ENCODE measurements at places on chromosomes 4 and X.

DNA sequence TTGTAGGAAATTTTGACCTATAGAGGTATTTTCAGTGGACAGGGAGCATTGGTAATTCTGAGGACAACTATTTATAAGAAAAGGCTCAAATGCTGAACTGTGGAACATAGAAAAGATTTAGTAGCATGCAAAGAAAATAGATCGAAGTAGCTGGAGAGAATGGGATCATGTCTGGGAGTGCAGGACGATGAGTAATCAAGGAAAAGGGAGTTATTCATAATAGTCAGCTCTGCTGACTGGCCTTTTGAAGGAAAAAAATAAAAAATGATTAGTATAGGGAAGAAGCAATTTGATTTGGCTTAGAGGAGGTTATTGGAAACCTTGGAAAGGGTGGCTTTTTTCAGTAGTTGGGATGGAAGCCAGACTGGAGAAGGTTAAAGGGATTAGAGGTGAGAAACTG is 22.9 kb upstream of the ANK2 start:
- no peak for DNase-seq

- DNase-seq = no peak
Measured at GRCh38 chr4:93394545-93395081, 433.9 kb upstream of the ATOH1 start.

DNA sequence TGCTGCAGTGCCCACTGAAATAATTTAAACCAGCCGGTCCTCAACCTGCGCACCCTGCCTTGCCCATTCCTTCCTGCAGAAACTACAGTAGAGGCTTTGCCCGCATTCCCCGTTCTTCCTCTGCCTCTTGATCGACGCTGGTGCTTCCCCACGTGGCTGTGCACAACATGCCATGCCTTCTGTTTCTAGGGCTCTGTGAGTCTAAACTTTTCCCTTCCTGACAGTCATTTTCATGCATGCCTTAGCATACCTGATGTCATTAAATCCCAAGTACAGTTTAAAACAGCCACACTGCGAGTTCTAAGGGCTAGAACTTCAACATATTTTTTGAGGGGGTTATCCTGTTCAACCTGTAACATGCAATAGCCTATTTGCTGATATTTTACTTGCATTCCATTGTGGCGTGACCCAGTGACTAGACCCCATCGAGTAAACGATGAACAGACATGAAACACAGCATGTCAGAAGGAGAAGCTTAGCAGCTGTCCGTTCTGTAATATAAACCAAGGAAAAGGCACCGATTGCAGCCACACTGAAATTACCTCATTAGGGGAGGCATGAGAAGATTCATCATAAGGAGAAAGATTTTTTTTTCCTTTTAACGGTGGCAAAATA is 232.5 kb downstream of the ARHGAP10 start:
- DNase-seq = no peak

GRCh38 chr4:40254608-40255392 is 58.0 kb downstream of the RHOH start:
- DNase-seq = no peak

- DNase-seq = no peak
Measured at GRCh38 chr4:81833576-81833975, 361.9 kb upstream of the RASGEF1B start.

DNA sequence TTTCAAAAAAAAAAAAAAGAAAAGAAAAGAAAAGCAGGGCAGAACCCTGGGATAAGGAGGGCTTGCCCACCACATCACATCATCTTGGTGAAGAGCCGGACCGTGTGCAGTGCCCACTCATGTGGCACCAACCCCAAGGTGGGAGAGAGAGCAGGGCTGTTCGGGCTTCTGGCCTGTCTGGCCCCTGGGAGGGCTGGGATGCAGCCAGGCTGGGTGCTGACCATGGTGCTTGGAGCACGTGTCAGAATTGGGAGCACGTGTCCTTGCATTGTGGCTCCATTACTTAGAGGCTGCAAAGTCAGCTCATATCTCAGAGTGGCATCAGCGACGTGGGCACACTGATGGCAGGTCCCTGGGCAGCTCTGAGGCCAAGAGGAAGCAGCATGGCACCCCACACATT is 100.9 kb upstream of the AFAP1 start:
- no peak for DNase-seq

DNA sequence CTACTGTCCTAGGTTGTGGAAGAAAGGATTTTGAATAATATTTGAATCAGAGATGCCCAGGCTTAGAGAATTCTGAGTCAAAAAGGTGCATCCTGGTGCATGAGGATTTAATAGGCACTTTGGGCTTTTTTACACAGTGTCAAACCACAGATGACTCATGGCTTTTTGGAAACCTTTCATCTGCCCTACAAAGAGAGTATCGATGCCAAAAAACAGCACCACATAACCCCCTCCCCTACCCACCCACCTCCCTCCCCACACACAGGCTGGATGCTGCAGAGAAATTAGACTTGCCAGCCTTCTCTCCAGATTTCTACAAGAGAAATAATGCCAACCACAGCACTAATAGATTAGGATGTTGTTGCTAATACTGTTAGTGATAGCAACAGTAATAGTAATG is 779.3 kb downstream of the NLGN4X start:
- DNase-seq = no peak

DNA sequence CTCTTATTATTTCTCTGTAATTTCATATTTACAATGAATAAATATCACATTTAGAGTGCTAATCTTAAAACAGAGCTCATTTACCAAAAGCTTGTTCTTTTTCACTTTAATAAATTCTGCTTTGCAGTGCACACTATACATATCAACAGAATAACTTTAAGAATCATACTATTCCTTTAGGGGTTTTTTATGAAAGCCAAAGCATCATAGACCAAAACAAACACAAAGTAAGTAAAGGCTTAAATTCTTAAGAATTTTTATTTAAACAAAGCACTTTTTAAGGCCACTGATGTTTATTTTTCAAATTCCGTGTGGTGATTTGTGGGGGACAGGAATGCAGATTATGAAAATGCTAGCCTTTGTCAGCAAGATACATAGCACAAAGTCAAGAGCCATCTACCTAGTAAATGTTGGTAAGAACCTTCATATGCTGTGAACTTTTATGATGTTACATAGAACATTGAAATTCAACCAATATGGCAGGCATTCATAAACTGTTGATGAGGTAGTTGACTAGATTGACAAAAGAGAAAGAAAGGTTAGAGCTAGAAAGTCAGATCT is 17.8 kb downstream of the TIGD2 start:
- DNase-seq = no peak

GRCh38 chr4:83082777-83083176 is 31.8 kb downstream of the PLAC8 start:
- no peak for DNase-seq

- no peak for DNase-seq
Measured at GRCh38 chr4:23269566-23269965, 576.8 kb downstream of the GBA3 start.

GRCh38 chrX:72030431-72030830 is 101.3 kb downstream of the RTL5 start:
- DNase-seq = no peak

GRCh38 chr4:7179158-7179557 is 13.2 kb upstream of the SORCS2 start:
- no peak for DNase-seq

- no peak for DNase-seq
Measured at GRCh38 chr4:153137677-153138630, 66.3 kb upstream of the TRIM2 start.

DNA sequence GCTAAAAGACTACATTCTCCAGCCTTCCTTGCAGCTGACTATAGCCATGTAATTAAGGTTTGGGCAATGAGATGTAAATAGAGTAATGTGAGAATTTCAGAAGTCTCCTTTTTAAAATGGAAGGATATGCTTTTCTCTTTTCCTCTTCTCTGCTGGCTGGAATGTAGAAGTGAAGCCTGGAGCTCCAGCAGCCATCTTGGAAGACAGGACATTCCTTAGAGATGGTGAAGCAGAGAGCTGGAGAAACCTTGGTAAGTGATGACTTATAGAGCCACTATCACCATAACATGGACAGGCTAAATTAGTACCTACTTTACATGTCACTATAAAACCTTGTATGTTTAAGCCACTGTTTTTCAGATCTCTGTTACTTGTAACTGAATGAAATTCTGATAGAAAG is 48.0 kb downstream of the RASL11B start:
- DNase-seq = no peak

DNA sequence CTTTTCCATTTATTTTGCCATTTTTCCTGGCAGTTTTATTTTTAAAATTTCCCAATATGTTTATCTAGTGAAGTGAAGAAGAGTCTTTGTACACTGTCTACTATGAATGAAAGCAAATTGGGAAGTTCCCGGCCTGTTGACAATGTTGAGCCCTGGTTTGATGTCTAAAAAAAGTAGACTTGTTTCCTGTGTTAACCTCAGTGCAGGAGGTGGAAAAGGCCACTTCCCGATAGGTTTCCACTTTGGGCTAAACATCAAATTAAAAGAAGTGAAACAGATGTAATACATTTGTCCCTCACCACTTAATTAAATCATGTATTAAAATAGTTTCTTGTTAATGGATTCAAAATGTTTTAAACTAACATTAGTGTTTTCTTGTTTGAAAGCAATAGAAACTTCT is 30.0 kb downstream of the BBS12 start:
- DNase-seq = no peak

DNA sequence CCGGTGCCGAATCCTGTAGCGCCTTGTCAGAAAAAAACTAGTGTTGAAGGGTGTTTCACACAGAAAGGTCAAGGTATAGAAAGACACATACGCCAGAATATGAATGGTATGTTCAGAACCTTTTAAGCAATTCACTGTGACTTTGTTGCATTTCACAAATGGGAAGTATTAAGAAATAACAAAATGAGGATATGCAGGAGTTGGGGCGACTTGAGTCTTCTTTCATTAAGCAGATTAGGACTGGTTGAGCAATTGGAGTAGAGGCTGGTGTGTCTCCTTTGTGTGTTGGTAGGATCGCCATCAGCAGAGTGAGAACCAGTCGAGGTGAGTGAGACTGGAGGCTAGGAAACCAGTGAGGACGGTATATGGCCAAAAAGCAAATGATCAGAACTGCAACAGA is 1454.5 kb upstream of the TENM3 start:
- no peak for DNase-seq

GRCh38 chr4:108155373-108155772 is 13.4 kb downstream of the LEF1 start:
- DNase-seq = no peak

- DNase-seq = no peak
Measured at GRCh38 chrX:3545901-3546300, 167.5 kb downstream of the PRKX start.

DNA sequence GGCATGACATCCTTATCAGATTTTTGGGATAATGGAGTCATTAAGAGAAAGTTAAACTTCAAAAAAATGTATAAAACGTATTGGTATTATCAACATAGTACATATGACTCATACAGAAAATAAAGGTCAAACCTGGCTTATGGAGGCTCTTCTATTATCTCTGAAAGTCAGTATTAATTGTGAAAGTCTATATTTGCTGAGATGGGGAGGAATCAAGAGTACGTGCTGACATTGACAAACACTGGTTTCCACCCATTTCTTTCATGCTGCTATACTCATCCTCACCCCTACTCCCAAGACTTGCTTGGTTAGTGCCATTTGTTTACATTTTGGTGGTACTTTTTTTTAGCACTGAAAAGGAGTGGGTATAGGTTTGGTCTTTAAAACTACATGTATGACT is 30.8 kb upstream of the PLA2G12A start:
- DNase-seq = no peak

DNA sequence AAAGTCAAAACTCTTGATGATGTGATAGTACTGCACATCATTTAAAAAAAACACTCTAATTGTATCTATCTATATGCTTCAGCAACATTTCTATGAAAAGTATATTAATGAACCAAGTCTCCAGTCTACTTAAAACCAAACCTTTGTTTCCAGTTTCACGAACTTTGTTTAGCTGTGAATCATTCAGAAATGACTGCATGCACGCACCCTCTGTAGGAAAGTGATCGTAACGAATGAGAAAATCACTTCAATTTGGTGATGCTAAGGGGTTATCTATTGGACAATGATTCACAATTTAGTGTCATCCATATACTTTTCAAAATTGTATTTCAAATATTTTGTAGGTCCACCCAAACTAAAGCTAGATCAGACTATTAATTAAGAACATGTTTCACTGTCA is 157.6 kb downstream of the KLHL13 start:
- DNase-seq = no peak

DNA sequence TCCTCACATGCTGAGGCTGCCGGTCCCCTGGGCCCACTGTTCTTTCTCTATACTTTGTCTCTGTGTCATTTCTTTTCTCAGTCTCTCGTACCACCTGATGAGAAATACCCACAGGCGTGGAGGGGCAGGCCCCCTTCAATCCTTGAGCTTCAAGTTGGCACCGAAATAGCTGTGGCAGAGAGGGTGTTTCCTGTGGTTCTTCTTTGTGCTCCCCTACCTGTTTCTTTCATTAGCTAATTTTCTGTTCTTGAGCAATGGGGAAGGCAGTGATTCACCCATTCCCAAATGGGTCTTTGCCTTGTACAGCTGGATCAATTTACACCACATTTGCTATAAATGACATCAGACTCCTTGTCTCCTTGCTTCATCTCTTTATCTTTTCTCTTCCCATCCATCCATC is 2.1 kb upstream of the CYSLTR1 start:
- DNase-seq = no peak

GRCh38 chr4:99061048-99061700 is 27.4 kb downstream of the ADH5 start:
- no peak for DNase-seq

DNA sequence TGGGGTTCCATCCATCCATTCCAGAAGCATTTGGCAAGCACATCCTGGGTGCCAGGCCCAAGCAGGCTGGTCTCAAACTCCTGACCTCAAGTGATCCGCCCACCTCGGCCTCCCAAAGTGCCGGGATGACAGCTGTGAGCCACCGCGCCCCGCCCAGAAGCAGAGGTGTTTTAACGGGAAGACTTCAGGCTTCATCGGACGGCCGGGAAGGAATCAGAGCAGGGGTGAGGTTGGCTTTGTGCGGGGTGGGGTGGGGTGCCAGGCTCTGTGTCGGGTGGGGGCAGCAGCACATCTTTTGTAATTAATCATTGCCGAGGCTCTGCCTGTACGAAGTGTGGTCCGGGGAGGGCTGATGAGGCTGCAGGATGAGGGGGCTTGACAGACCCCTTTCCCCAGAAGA is 5.1 kb upstream of the SLC25A6 start:
- DNase-seq = no peak

- no peak for DNase-seq
Measured at GRCh38 chrX:11768039-11768438, 10.0 kb downstream of the MSL3 start.

DNA sequence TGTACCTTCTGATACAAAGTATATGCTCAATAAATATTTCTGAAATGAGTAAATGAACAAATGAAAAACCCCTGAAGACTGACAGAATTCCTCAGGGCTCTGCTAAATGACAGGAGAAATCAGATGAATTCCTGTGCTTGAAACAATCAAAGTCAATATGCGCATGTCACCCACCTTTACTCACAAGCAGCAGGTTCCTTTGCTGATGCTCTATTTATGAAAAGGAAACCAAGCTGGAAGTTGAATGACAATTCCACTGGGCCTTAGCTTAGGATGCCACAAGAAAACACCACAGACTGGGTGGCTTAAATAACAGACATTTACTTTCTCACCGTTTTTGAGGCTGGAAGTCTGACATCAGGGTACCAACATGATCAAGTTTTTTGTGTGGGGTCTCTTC is 477.5 kb upstream of the TEX13C start:
- no peak for DNase-seq

Data from amygdala (tissue), 56 donors.